NCI-H2029 treated with DMSO at 0.1 percent for 48 hours (cell line): ENCODE measurements at places on chromosomes 2 and 18.
A peak's percentile ranks its signal among the peaks of the same experiment; 100 is the strongest.

DNA sequence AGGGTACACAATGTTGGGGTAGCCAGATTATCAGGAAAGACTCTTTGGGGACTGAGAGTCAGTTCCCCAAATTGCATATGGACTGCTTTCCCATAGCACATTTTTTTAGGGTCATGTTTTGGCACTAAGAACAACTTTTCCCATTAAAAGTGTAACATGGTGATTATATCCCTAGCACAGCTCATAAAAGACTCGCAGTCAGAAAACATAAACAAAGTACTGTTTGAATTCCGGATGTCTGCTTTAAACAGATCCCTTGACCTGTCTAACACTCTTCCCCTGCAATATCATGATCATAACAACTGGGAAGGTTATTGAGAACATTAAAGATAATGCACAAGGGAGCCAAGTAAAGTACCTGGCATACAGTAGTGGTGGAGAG, 262.2 kb downstream of the ASXL3 start:
- DNase-seq: no peak

- no peak for DNase-seq
Measured at GRCh38 chr2:71458413-71459083, 5.2 kb downstream of the DYSF start.

- no peak for DNase-seq
Measured at GRCh38 chr2:52874466-52875106, 893.0 kb upstream of the CHAC2 start.

GRCh38 chr2:164560181-164560792, 61.0 kb downstream of the GRB14 start:
- peak; percentile 22 for DNase-seq

- no peak for DNase-seq
Measured at GRCh38 chr2:238739668-238740067, 108.2 kb upstream of the TWIST2 start.

GRCh38 chr18:1050012-1050657, 145.5 kb downstream of the ADCYAP1 start:
- no peak for DNase-seq

GRCh38 chr2:232008907-232009638, 47.6 kb downstream of the DIS3L2 start:
- DNase-seq: no peak

DNA sequence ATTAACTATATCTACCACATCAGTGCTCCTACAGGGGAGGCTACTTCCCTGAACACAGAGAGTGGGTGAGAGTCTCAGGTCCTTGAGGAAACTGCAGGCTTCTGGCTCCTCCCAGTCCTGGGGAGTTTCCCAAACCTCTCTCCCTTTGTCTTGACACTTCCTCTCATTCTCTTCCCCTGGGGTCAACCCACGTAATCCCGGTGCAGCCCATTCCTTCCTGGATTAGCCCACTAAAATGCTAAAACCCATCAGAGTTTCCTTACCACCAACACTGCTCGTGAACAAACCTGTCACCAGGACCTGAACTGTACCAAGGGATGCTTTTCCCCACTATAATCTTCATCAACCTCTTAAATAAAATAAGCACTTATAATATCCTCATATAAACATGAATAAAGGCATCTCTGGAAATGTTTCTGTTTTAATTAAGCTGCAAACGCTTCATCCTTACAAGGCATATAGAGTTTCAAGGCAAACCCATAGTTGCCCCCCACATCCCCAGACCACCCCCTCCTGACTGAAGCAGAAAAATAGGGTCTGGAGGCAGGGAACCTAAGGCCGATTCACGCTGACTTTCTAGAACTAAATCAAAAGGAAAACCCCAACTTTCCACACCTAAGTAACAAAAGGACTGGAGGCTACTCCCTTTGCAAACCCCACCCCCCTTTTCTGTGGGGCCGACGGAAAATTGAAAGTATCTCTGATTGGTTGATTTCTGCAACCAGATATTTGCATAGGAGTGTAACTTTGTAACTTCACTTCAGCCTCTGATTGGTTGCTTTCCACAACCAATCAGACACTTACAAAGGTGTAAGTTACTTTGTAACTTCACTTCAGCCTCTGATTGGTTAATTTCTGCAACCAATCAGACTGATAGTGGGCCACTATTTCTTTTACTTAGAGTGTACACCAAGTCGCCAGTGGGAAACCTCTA, 19.0 kb downstream of the TMSB10 start:
- DNase-seq: no peak

- DNase-seq: no peak
Measured at GRCh38 chr2:231565887-231566594, 26.6 kb upstream of the TEX44 start.

GRCh38 chr2:165957030-165957675, 3.6 kb upstream of the TTC21B start:
- no peak for DNase-seq

- no peak for DNase-seq
Measured at GRCh38 chr2:55986700-55987440, 63.3 kb upstream of the EFEMP1 start.

GRCh38 chr2:121363632-121364420, 78.8 kb upstream of the TFCP2L1 start:
- peak; percentile 19 for DNase-seq

- no peak for DNase-seq
Measured at GRCh38 chr2:132253496-132254305, 91.9 kb upstream of the ANKRD30BL start.

GRCh38 chr18:63339920-63340484, 20.4 kb upstream of the BCL2 start:
- DNase-seq: no peak

DNA sequence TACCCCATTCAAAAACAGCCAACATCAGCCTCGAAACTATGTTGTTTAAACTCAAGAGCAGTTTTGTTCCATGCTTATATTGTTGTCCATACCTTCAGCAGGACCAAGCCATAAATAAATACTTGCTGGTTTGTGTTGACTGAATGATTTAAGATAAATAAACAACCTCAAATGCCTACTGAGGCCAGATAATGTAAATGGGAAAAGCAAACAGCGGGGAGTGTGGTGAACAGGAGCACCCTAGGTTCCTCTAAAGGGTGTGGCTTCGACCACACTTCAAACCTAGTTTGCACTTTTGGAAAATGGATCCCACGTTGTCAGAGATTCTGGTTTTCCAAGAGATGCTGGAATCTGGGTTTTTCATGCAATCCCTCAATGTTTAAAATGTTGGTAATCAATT, 1.7 kb upstream of the PMAIP1 start:
- no peak for DNase-seq
